ENCODE measurements at places on chromosomes 16 and 17.

DNA sequence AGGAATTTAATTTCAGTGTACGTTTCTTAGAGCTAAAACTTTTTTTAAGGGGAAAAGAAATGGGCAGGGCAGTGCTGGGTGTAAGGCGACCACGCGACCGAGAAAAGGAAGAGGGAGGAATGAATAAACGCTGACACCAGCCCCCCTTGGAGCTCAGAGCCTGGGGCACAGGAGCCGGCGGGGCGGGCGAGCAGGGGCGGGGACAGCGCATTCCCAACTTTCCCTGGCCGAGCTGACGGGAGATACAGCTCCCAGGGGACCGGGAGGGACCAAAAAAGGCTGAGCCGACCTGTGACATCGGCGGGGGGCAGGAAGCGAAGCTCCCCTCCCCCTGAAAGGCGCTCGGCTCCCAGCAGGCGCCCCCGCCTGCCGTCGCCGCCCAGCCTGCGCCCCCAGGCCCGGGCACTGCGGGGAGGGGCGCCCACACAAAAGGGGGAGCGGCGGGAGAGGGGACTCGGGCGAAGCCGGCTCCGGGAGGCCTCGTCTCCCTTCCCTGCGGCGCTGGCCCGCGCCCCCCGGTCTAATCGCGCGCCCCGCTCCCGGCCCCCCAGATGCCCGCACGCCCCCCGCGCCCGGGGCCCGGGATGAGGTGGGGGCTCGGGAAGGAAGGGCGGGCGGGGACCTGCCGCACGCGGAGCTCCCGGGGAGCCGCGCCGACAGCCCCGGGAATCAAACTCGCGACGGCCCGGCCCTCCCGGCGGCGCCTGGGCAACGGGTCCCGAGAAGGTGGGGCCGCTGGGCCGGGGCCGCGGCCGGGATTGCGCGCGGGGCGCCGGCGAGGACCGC lies 622 bp downstream of the CUEDC1 start:
- peak; percentile 71 for DNase-seq

GRCh38 chr17:45702666-45703266 lies 81.4 kb upstream of the CRHR1 start:
- no peak for DNase-seq

- DNase-seq: peak; percentile 4
These were observed 125.2 kb downstream of the USP31 start for GRCh38 chr16:23024044-23024443.

GRCh38 chr16:58051821-58052603 lies 26.5 kb downstream of the MMP15 start:
- no peak for DNase-seq

- peak; percentile 47 for DNase-seq
These were observed 14.7 kb upstream of the PLLP start for GRCh38 chr16:57299009-57299718.

GRCh38 chr17:36136439-36136838 lies 32.8 kb downstream of the CCL4 start:
- DNase-seq: no peak

DNA sequence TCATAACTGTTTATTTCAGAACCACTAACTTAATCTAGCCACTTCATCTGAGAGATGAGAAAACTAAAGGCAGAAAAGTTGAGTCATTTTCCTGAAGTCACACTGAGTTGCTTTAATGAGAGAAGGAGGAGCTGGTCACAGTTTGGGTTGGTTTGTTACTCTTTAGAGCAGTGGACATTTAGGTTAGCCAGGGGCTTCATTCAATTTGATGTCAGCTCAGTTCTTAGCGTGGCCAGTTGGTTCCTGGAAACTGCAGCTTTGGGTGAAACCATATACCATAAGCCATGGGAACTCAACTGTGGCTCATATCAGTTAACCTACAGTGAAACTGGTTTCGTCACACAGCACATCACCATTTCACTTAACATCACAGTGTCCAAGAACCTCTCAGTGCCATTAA lies 59.2 kb upstream of the ADORA2B start:
- no peak for DNase-seq

DNA sequence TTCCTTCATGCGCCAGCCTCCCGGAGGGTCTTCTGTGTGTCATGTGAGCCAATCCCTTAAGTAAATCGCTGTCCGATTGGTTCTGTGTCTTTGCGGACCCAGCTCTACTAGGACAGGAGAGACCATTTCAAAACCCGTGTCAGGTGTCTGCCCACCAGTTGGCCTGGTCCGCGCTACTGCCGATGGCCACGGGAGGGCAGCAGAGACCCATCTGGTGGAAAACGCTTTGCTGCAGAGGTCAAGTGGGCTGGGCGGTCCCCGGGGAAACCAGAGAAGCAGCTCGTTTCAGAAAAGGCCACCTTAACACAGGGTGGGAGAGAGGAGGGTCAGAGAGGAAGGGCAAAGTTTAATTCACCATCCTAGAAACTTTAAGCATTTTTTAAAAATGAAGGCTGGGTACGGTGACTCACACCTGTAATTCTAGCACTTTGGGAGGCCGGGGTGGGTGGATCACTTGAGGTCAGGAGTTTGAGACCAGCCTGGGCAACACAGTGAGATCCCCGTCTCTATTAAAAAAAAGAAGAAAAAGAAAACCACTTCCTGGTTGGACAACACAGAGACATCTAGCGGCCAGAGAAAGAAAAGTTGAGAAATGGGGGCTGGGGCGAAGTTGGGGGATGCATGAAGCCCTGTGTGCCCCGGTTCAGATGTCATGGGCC lies 2.8 kb upstream of the CIBAR2 start:
- peak; percentile 87 for DNase-seq

- no peak for DNase-seq
These were observed 26.2 kb upstream of the ZNF652 start for GRCh38 chr17:49388290-49388640.

GRCh38 chr17:41772218-41772585 lies 14.3 kb downstream of the JUP start:
- DNase-seq: peak; percentile 36

GRCh38 chr17:80187090-80187489 lies 17.3 kb downstream of the CARD14 start:
- no peak for DNase-seq
